Jurkat, Clone E6-1 (cell line): ENCODE measurements at places on chromosomes 2 and 18.

DNA sequence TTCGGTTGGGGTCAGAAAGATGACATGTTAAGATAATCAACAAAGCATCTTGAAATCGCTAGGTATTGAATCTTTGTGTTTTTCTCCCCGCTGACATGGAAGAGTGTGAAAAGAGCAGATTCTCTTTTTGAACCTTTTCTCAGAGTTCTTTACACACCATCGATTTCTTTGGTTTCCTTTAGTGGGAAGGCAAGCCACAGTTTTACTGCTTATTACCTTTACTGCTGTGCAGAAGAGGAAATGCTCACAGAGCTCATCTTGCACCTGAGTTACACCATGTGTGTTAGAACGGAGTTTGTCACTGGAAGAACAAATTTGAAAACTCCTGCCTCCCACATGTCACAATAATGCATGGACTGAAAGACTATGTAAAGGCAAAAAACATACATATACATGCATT is 45.3 kb upstream of the PDK1 start:
- DNase-seq = no peak

DNA sequence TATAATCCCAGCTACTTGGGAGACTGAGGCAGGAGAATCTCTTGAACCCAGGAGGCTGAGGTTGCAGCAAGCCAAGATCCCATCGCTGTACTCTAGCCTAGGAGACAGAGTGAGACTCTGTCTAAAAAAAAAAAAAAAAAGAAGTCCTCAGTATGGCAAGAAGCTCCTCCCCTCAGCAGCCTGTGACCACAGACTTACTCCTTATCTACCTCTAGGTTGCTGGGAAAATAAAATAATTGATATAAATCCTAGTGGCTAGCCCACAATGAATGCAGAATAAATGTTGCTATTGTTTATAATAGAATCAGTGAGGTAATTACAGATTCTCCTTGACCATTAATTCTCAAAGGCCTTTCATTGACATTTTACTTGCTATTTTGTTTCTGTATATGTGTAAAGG is 70.6 kb downstream of the IRS1 start:
- DNase-seq = no peak

DNA sequence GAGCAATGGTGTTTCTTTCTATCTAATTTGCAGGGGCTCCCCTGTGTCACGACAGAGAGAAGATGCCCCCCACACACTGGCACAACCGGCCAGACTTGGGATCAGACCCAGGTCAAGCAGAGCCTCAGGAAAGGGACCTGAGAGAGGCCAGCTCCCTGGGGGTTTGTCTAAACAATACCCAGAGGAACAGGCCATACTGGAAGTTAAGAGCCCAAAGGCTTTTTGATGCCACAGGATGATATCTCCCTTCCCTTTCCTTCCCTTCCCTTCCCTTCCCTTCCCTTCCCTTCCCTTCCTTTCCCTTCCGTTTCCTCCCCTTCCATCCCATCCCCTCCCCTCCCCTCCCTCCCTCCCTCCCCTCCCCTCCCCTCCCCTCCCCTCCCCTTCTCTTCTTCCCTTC is 139.2 kb downstream of the ARL4C start:
- DNase-seq = no peak

GRCh38 chr2:64284751-64285150 is 140.5 kb upstream of the PELI1 start:
- no peak for DNase-seq

DNA sequence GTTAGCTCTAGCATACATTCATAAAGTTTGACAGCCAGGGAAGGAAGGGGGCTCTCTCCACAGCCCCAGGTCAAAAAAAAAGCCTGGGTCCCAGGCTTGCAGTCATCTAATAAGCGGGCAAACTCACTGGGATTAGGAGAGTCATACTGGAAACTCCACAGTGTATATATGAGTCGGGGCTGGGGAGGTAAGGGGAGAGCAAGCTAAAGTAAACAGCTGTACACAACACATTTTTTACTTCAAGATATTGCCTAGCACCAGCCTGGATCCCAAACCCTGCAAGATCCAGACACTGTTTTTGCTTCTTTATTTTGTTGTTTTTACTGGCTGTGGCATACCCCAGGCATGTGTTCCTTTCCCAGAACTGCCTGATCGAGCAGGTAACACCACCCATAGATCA is 291.3 kb upstream of the TANK start:
- no peak for DNase-seq

DNA sequence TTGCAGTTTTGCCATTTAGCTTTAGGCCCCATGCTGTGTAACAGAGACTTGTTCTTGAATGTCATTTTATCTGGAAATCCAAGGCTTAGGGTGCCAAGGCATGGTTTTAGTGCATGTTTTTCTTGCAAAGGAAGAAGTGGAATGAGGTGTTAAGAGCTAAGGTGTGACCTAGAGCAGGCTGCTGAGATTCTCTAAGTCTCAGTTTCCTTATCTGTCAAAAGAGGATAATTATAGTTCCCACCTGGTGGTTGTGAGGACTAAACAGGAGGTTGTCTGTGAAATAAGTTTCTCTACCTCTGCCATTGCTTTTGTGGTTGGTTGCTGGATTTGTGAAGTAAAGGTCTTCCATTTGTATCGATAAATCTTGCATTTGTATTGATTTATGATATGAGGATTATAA is 82.0 kb downstream of the TANC1 start:
- no peak for DNase-seq

- no peak for DNase-seq
Measured at GRCh38 chr2:48339451-48339850, 190.5 kb upstream of the STON1 start.

GRCh38 chr2:217980036-217980435 is 22.8 kb downstream of the TNS1 start:
- DNase-seq = no peak

DNA sequence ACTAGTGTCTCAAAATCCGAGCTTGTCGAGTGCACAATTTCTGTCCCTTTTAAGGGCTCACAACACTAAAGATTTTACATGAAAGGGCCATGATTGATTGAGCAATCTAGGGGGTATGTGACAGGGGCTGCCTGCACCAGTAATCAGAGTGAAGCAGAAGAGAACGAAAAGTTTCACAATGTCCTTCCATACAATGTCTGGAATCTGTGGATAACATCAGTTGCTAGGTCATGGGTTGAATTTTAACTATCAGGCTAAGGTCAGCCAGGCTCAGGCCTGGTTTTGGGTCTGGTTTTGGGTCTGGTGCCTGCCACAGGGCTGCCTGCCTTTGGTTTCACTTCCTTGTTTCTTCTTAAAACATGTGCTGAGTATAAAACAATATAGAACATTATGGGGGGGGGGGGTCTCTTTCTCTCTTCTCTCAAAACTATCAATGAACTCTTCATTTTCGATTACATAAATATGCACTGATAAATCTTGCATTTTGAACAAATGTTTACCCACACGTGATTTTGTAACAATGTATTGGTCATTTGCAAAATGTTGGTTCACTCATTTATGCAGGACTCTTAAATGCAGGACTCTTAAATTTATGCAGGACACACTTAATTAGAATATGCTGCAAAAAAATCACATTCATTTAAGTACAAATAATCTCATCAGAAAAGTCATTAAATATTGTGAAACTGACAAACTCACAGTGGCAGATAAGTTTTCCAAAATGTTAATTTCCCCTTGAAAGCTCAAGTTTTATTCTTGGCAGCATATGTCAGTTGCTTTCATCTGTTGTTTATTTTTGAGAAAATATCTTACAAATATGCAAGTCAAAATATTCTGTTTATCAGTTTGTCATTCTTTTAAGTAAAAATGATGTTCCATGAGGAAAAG is 290.5 kb upstream of the KYNU start:
- no peak for DNase-seq

DNA sequence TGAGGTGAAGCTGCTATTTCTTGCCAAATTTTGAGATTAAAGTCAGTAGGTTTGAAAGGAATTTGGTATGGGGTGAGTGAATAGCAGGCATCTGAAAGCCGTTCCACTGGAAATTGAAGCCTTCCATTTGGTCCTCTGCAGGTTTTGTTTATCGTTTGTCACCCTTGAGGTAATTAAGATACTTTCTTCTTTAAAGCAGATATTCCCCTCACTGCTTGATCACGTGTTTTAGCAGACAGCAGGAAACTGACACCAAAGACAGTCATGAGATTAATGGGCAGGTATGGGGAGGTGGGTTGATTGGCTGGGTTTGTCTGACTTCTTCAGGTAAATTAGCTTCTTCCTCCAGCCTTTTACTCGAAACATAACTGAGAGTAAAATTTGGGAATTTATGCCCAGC is 10.7 kb downstream of the LPIN1 start:
- DNase-seq = no peak

DNA sequence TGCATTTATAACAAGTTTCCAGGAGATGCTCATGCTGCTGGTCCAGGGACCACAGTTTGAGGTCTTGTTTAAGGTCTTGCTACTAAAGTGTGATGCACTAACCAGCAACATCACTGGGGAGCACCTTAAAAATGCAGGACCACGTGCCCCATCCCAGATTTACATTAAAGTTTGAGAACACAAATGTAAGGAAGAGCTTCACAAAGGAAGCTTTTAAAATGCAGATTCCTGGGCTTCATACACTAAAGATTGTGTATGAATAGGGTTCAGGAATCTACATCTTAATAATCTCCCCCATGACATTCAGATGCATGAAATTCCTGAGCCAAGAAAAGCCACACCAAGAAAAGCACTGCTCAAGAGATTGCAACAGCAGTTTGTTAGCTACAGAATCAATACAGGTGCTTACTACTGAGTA is 235.3 kb upstream of the TANK start:
- no peak for DNase-seq

- peak; percentile 22 for DNase-seq
Measured at GRCh38 chr2:152861349-152861942, 143.0 kb downstream of the ARL6IP6 start.

DNA sequence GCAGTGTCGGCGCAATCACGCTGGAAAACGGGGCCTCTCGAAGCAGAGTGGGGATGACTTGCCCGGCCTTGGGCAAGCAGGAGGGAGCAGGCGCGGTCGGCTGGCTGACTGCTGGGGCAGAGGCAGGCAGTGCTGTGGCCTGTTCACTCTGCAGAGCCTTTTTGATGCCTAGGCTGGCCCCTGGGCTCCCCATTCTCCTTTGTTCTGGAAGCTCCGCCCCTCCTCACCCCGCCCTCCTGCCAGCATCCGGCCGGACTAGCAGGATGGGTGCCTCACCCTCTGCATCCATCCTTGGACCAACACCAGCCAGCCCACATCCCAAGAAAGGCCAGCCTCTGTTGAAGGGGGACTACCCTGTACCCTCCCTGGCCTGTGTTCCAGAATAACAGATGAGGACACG is at the start of gene ASPRV1:
Gene ASPRV1, minus strand, starts transcription at position 136 of the 400 bp plus-strand sequence. CDS start 195 bp downstream, outside the sequence.
- no peak for DNase-seq

GRCh38 chr2:119764832-119765231 is 5.1 kb downstream of the PTPN4 start:
- no peak for DNase-seq

GRCh38 chr2:228869636-228870264 is 401.3 kb downstream of the PID1 start:
- DNase-seq = no peak

DNA sequence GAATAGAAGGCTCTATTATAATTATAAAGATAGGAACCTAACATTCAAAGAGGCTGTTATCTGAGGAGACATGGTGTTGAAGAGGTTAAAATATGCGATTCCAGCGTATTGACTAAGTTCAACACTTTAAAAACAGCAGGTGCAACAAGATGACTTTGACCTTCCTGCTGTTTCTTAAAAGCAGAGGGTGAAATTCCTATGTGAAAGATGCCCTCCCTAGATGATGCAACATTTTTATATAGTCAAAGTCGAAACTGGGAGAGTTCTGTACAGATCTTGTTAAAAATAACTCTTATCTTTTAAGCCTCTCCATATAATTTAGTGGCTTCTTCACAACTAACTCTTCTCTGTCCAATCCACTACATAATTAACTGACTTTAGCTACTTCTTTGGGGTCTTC is 4.4 kb upstream of the ACKR3 start:
- no peak for DNase-seq

- DNase-seq = no peak
Measured at GRCh38 chr2:64018701-64019082, 536 bp downstream of the VPS54 start.

DNA sequence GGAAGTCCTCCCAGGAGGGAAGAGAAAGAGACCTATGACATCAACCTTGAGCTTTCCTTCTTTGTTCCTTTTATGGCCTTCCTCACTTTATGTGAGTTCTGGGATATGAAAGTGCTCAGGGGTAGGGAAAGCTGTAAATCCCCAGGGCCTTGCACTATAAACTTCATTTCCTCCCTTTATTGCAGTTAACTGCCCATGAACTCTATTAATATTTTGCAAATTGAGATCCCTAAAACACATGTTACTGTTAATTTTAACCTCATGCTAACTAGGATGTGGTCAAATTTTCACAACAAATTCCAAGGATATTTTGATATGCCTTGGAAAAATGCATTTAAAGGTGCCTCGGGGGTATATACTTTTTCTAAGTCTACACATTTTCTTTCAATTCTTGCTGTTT is 359.9 kb downstream of the OSR1 start:
- DNase-seq = no peak

DNA sequence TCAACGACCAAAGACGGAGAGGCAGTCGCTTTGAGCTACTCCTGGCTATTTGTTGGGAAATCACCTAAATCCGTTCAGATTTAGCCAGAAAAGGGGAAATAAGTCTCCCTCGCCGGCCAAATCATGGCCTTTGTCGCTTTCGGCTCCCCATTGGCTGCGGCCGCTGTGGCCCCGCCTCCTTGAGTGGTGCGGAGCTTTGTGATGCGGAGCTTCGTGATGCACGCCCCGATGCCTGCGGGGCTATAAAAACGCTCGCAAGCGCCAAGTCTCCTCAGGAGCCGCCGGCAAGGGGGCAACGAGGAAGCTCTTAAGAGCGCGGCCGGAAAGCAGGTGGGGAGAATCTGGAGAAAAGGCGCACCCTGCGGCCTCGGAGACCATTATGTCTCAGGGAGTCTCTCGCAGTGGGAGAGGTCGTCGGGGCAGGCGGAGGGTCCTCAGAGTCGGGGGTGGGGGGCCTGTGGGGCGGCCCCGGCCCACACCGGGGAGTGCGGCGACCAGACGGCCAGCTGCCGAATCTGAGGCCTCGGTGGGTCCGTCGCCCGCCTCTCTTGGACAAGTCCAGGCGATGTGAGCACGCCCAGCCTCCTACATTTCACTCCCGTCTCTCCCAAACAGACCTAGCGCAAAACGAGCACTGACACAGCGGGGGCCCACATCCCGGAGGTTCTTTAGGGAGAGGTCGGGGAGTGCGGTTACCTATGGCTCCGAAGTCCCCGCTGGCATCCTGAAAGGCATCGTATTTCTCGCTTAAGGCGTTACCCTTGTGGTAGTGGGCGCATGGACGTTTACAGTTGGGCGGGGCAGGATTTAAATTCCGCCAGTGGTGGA is at the start of gene CABYR:
Gene CABYR, plus strand, starts transcription at position 274 of the 828 bp plus-strand sequence. CDS start 4,053 bp downstream, outside the sequence.
- DNase-seq = no peak

DNA sequence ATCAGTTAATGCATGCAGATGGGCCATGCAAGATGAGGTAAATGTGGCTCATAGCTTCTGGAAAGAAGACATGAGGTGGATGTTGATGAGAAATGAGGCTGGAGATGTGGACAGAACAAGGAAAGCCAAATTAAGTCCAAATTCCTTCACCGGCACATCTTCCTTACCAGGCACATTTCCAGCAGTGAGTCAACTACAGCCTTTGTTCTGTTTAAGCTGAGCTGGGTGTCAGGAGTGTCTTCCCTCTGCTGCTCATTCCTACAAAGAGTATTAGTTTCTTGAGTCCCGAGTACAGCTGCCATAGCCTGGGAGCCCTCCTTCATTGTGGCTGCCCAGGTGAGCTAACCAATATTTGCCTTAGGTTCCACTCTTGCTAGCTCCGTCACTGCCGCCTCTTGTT is 945.0 kb downstream of the SLC4A3 start:
- DNase-seq = no peak
